Stimulated activated CD4-positive, alpha-beta T cell treated with anti-CD3 and anti-CD28 coated beads, TNF-alpha, amount 100 ng/mL, for 48 hours (primary cell): ENCODE measurements at places on chromosomes 3 and 15.

DNA sequence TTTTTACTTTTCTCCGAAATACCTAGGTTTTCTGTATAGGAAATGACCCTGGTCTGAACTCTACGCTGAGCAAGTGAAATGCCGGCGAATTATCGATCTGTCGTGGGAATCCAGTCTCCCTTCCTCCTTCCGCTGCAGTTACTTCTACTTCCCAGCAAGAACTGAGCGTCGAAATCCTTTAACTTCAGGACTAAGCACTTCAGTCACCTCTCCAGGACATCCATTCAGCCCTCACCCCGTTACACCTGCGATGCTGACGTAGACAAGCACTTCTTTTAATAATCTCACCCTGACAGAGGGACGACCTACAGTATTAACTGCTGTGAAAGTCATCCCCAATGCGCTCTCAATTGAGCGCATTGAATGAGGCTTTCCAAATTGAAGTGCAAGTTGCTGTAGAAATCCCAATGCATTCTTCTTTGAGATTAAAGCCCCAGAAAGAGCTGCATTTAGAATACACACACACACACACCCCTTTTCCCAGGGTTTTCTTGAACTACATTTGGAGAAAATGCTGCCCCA is 1.3 kb downstream of the TOP2B start:
- DNase-seq: no peak

GRCh38 chr3:179414804-179415203 is 36.5 kb downstream of the GNB4 start:
- DNase-seq: no peak

DNA sequence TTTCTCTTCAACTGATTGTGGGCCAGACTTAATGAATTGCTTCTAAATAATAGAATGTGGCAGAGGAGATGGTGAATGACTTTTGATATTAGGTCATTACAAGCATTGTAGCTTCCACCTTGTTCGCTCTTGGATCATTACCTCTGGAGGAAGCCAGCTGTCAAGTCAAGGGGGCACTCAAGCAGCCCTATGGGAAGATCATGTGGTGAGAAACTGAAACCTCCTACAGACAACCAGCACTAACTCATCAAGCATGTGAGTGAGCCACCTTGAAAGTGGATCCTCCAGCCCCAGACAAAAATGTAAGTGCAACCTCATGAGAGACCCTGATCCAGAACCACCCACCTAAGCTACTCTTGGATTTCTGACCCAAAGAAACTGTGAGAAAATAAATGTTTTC is 109.8 kb upstream of the TBC1D5 start:
- DNase-seq: no peak

DNA sequence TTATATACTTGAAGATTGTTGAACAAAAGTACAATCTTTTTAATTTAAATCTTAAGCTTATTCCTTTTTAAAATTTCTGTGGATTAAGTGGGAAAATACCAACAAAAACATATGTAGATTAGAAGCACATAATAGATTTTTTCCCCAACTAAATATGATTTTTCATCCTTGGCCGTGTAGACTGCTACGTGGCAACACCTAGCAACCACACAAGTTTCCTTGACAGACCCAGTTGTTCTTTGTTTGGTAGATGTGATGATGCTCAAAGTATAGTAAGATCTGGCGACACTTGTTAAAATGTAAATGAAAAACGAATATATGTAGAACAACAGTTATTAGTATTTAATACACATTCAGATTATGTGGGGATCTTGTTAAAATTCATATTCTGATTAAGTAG is 271.0 kb upstream of the ROBO2 start:
- no peak for DNase-seq

GRCh38 chr3:11159421-11159904 is 5.2 kb downstream of the HRH1 start:
- no peak for DNase-seq

GRCh38 chr3:49199239-49199899 is 28.0 kb downstream of the KLHDC8B start:
- no peak for DNase-seq

DNA sequence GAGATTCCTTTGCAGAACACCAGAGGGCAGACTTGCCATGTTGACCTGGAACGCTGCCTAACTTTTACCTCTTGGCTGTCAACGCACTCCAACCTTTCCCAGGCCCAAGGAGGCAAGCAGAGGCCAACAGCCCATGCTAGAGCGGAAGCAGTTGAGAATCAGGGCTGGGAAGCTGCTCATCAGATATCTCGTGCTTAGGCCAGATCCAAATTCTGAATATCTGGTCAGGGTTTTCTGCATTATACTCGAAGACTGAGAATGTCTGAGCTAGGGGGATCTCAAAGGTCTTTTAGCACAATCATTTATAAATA is 2.5 kb downstream of the XIRP1 start:
- no peak for DNase-seq

DNA sequence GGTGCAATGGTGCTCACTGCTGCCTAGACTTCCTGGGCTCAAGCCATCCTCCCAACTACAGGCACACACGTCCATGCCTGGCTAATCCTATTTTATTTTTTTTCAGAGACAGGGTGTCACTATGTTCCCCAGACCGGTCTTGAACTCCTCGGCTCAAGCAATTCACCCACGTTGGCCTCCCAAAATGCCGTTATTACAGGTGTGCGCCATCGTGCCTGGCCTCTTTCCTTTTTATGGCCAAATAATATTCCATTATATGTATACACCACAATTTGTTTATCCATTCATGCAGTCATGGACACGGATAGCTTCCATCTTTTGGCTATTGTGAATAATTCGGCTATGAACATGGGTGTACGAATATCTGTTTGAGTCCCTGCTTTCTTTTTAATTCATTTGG is 962 bp upstream of the NEK4 start:
- DNase-seq: no peak

GRCh38 chr15:27671819-27672437 is 427.2 kb downstream of the OCA2 start:
- no peak for DNase-seq

GRCh38 chr3:67196677-67197076 is 198.6 kb downstream of the KBTBD8 start:
- DNase-seq: no peak

GRCh38 chr15:74044267-74045110 is 37.9 kb downstream of the GOLGA6A start:
- DNase-seq: no peak

DNA sequence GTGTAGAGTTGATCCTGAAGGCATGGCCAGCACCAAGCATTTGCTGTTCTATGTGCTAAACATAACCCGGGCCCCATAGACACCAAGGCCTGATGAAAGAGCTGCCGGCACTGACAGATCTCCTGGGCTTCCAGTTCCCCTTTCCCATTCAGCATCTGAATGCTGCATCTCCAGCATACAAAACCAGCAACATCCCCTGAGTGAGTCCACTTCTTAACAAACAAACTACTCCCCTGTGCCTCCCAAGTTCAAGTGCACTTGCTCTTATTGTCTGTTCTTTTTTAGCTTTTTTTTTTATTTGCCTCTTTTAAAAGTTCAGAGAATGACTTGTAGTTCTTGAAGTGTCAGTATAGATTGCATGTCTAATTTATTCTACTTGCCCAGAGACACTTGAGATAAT is 156.0 kb downstream of the EDEM1 start:
- DNase-seq: no peak

GRCh38 chr15:92810418-92811138 is 89.5 kb upstream of the CHD2 start:
- no peak for DNase-seq

DNA sequence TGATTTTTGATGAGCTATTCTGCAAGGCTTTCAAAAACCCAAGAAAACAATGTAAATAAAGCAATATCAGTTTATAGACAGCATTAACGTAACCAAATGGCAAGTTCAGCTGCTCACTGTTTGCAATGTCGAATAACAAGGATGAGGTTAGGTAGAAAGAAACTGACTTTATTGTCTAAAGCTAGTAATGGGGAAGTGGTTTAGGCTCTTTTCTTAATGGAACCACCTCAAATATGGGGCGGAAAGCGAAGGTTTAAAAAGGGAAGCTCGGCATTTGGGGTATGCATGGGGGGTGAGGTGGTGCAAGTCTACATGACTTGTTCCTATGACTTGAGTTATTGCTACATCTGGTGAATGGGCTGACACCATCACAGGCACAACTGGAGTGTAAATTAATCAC is 1060.2 kb downstream of the NSUN3 start:
- DNase-seq: no peak

DNA sequence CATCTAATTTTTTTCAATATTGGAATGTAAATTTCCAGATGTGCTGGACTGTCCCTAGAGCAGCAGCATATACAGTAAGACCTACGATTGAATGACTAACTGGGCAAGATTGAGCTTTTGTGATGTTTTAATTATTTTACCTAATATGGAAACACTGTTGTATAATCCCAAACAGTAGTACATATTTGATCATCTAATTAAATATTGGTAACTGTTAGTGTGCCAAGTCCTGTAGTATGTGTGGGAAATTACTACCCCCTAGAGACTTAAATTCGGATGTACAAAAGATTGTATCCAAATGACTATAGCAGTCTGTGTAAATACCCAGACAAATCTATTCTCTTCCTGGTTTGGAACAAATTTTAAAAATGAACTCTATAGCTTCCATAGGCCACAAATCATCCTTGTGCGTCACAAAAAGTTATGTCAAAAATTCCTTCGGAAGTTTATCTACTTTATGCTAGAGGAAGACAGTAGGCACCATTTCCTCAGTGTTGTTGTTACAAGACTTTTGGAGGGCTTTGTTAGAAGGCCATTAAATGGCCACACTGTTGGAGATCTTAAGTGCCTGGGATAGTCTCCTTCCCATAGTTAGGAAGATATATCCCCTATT is 41.6 kb downstream of the NKIRAS1 start:
- no peak for DNase-seq

GRCh38 chr3:122468896-122469533 is 45.7 kb downstream of the KPNA1 start:
- DNase-seq: no peak

DNA sequence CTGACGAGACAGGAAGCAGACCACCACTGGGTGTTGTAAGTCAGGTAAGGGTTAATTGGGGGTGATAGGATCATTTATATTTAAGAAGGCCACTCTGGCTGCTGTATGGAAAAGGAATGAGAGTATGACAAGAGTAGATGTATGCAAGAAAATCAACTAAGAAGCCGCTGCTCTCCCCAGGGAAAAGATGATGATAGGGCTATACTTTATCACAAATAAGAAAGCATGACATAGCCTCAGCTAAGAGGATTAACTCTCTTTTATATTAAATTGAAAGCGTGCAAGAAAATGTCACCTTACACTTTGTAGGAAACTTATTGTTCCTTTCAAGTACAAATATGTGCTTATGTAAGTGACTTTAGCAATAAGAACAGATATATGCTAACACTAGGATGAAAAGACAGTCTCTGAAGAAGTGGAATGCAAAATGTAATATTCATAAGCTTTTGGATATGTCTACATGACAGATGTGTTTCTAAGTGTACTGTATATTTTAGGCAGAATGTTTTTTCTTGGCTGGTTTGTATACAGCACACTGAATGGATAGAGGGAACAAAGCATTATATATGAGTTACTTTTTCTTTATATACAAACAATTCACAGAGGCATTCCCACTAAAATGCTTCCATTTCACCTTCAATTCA is 8.7 kb upstream of the NDUFB4 start:
- no peak for DNase-seq

- DNase-seq: no peak
Observed at GRCh38 chr3:153291059-153291685, 129.1 kb downstream of the RAP2B start.
